ENCODE measurements at places on chromosomes 4 and X.

GRCh38 chrX:50707955-50708699 is 105.9 kb downstream of the SHROOM4 start:
- DNase-seq: no peak

DNA sequence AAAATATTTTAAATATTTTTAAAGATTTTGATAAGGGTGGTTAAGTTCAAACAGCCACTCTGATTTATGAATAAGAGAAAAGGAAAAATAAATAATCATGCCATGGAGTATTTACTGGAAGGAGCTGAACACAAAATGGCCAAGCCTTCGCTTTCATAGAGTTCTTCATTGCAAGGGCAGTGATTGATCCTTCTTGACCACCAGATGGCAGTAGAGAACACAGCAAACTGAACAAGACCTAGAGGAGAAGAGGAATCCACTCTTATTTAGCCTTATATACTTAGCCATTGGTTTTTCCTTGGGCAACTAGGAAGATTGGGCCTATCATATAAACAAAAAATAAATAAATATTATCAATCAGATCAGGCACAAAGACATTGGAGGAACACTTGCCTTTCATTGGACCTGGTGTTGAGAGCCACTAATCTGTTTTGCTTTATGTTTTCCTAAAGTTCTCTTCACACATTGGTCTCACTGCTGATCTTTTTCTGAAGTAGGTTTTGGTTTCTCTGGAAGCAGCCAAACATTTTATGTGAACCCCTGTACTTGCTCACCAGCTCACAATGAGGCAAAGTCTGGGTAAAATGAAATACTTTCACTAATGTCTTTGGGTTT is 58.1 kb upstream of the PARM1 start:
- no peak for DNase-seq

DNA sequence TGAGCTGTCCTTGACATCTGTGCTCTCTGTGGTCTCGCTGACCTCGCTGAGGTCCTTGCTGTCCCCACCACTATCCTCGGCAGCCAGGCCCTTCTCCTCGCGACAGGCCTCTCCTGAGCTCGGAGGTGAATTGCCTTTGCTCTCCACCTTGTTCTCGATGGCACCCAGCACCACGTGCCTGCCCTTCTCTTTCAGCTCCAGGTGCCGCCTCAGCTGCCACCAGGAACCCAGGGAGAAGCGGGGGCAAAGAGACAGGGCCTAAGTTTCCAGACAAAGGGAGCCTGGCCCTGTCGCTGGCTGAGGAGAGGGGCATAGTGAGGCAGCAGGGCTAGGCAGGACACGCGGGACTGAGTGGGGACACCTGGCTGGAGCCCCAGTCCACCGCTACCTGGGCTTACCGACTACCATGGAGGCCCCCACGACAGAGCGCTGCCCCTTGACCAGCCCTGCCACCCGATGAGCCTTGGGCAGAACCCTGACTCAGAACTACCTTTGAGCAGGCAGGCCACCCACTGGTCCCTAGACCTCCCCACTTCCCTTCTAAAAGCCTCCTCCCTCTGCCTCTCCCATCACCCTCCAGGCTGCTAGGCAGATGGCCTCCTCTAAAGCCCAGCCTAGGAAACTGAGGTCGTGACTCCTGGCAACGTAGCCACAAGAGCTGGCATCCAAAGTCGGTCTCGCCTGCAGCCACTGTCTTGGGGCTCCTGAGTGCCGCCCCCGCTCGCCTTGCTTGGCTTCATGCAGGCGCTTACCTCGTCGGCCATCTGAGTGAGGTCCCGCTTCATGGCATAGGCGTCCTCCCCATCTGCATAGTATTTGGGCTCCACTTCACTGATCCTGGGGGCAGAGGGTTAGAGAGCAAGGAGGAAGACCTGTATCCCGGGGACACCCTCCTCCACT is 4.2 kb upstream of the ARHGAP4 start:
- DNase-seq: no peak

DNA sequence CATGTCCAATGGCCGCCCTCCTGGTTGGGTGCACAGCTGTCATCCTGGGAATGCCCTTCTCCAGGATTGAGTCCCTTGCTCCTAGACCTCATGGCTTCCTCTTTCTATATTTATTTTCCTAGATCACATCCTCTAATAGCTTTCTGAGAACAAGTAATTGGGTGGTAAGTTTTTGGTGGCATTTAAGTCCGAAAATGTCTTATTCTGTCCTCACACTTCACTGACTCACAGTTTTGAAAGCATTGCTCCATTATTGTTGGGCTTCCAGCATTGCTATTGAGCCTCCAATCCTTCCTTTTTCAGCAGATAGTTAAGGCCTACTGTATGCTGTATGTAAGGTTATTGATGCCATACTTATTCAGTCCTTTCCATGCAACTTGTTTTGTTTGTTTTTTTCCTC is 25.9 kb downstream of the PGM2 start:
- DNase-seq: no peak

GRCh38 chrX:101530944-101531343 is 19.4 kb upstream of the ARMCX1 start:
- no peak for DNase-seq

- DNase-seq: no peak
Measured at GRCh38 chr4:54929459-54929858, 195.9 kb downstream of the KDR start.

DNA sequence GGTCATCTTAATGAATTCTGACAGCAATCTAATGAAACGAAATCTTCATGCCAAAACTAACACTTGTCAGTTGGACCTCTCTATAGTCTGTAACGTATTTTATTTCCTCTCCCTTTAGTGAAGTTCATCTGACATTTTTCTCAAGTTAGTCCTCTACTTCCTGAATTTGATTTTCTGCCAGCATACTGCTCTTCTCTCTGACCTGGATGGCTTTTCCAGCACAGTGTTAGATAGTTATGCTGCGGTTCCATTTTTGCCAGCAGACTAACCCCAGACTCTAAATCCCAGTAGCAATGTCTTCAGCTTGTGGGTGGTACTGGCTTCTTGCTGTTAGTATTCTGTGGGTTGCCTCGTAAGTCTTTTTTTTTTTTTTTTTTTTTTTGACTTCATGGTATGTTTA is 146.7 kb upstream of the VEGFC start:
- DNase-seq: no peak

DNA sequence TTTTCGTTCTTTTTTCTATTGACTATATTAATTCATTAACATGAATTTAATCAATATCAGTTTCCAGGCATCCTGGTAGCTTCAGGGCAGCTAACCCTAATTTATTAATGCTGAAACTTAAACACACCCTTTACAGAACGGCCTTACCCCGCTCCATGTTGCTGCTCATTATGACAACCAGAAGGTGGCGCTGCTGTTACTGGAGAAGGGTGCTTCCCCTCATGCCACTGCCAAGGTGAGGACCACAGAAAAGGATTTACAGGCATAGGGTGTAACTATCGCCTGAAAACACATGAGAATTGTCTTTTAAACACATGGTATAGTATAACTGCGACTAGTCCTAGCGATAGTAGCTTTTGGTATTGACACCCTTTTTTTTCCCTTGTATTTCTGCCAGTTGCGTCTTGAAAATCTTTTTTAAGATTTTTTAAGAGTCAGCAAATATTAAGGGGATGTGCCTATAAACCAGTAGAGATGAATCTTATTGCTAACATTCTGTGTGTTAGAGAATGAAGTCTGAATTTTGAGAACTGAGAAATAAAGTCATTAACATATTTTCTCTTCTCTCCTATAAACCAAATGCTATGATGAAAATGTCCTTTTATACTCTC is 229.0 kb downstream of the ANK2 start:
- peak; percentile 8 for DNase-seq

DNA sequence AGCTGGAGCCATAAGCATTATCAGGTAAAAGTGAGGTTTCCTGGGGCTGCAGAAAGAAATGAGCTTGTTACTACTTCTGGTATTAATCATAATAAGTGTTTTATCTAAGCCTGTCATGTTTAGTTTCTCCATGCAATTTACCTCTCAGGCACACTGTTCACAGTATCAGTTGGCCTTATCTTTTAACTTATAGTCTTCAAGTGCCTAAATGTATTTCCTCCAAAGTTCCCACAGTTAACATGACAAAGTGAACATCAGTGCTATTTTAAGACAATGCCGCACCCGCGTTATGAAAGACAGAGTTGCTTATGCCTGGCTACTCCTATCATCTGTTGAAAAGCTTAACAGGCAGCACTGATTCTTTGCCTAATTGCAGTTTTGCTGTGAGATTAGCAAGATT is 408.7 kb upstream of the FAM241A start:
- no peak for DNase-seq

- DNase-seq: no peak
Measured at GRCh38 chrX:116526010-116526409, 63.2 kb upstream of the CT83 start.

GRCh38 chr4:187304133-187304532 is 580.5 kb upstream of the FAT1 start:
- DNase-seq: no peak

- DNase-seq: no peak
Measured at GRCh38 chrX:1124531-1124930, 87.9 kb downstream of the CRLF2 start.

GRCh38 chrX:124117325-124117724 is 155.8 kb downstream of the STAG2 start:
- DNase-seq: no peak

- no peak for DNase-seq
Measured at GRCh38 chrX:150581093-150581775, 12.8 kb downstream of the MTM1 start.

DNA sequence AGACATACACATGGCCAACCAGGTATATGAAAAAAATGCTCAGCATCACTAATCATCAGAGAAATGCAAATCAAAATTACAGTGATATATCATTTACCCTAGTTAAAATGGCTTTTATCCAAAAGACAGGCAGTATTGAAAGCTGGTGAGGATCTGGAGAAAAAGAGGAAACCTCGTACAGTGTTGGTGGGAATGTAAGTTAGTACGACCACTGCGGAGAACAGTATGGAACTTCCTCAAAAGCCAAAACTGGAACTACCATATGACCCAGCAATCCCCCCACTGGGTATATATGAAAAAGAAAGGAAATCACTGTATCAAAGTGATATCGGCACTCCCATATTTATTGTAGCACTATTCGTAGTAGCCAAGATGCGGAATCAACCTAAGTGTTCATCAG is 23.4 kb downstream of the ABHD18 start:
- DNase-seq: no peak

GRCh38 chr4:14419516-14419915 is 582.8 kb upstream of the CPEB2 start:
- no peak for DNase-seq

DNA sequence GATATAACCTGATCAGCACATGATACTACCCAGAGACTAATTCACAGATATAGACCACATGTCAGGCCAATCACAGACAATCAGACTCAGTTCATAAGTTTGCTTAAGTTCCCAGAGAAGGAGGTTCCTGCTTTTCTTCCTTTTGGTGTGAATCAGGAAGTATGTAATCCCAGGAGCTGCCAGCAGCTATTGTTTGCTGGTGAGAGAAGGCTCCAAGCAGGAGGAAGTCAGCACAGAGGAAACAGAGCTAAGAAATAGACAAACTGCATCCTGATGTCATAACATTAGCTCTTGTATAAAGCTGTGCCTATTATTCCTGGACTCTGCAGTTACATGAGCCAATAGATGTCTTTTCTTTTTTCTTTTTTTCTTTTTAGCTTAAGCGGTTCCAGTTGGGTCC is 50.9 kb downstream of the UCHL1 start:
- no peak for DNase-seq

DNA sequence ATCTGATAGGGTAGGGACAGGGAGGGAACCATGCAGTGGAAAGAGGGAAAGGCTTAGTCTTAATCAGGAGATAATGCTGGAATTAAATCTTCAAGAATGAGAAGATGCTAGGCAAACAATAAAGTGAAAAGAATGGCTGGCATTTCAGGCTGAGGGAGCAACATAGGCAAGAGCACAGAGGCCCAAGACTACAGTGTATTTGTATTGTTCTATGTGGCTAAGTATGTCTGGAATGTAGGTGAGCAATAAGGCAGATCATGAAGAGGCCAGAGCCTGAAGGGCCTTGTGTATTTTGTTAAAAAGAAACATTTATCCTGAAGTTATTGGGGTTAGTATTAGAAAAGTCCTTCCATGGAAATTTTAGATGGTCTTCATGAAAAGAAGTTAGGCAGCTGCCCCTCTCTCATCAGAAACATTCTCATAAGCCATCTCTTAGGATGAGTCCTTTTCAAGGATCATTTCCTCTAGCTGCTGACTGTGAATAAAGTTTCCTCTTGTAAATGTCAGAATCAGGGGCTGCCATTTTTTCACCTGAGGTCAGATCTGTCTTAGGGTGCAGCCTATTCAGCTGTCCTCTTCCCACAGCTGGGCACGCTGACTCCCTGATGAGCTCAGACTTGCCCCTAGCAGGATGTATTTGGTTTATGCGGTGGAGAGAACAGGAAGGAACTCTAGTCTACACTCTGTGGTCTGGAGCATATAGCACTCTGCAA is 46.3 kb downstream of the ATP10D start:
- DNase-seq: no peak

- no peak for DNase-seq
Measured at GRCh38 chr4:77697860-77698590, 92.4 kb downstream of the CXCL13 start.

GRCh38 chrX:2696698-2697215 is 5.7 kb downstream of the CD99 start:
- DNase-seq: peak; percentile 37

DNA sequence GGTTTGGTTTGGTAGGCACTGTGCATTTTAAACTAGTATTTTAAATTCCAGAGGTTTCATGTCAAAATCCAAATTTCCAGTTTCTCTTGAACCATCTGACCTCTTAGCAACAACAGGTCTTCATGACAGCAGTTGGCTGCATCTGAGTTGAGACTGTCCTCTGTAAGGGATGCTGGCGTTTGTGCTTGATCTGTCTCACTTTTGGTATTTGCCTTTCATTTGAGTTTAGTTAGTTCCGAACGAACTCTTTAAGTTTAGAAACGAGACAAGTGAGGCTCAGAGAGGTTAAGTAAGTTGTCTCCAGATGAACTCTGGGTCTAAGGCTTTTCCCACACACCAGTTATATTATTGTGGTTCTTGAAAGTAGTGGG is 29.1 kb downstream of the SPARCL1 start:
- no peak for DNase-seq

GRCh38 chr4:167885071-167885470 is 207.3 kb upstream of the ANXA10 start:
- DNase-seq: no peak

DNA sequence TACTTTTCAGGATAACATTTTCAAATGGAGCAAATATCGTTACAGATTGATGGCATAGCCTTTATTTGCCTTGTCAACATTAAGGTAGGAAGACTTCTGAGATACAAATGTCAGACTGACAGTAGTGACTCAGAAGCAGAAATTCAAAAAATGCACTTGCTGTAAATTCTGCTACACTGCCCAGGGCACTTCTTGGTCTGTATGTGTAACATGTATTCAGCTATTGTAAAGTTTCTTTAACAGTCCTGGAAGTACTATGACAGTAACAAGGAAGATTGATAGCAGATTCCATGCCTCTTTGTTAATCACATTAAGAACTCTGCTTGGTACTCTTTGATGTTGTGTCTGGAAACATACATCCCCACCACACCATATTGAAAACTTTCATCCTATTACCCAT is 69.6 kb upstream of the PCDH18 start:
- DNase-seq: no peak

DNA sequence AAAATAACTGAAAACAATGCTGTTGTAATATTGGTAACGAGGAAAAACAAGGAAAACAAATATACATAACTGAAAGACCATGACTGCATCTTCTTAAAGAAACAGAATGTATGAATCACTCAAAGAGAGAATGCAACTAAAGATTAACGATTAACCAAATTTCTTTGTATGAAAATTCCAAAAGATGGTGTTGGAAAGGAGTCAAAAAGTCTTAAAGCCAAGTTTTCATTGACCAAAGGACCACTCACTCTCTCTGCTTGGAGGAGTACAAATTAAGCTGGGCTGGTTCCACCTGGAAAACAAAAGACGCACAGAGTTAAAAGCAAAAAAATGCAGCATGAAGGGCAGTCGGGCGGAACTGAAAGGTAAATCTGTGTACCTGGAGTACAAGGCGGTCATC is 1.8 kb downstream of the DCAF12L1 start:
- DNase-seq: no peak
